ENCODE measurements at places on chromosomes 12 and 14.

DNA sequence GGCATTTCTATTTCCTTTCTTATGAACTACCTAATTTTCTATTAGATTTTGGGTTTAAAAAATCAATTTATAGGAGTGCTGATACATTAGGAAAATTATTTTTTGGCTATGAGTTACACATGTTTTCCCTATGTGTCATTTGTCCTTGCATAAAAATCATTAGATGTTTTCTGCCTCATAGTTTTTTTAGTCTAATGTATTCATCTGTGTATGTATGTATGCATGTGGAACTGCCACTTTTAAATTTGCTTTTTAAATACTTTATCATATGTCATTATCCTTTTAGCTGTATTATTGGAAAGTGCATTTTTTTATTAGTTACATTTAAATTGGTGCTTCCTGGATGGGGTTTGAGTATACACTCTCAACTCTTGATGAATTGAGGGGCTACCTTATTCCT is 78.7 kb upstream of the CEP83 start:
- H3K27ac ChIP-seq, result no peak overlapping the region
- H3K36me3 ChIP-seq, result no peaks in the 10 kb centered on the region
- H3K4me3 ChIP-seq, result no peak overlapping the region
- H3K4me1 ChIP-seq, result peaks cover 7% of the 10 kb centered on the region
- no peak for DNase-seq
- no peaks in the 10 kb centered on the region for H3K27me3 ChIP-seq

- no peaks in the 10 kb centered on the region for H3K27me3 ChIP-seq
- DNase-seq, result no peak
- H3K36me3 ChIP-seq, result no peaks in the 10 kb centered on the region
- no peak overlapping the region for H3K4me3 ChIP-seq
- no peaks in the 10 kb centered on the region for H3K4me1 ChIP-seq
- no peak overlapping the region for H3K27ac ChIP-seq
Observed at GRCh38 chr12:13052421-13052820, 8.2 kb downstream of the FAM234B start.

- no peak for DNase-seq
- no peak overlapping the region for H3K4me3 ChIP-seq
- no peaks in the 10 kb centered on the region for H3K27me3 ChIP-seq
- no peak overlapping the region for H3K27ac ChIP-seq
- no peaks in the 10 kb centered on the region for H3K4me1 ChIP-seq
Observed at GRCh38 chr12:45509187-45509586, 220.3 kb upstream of the ARID2 start.

- H3K27ac ChIP-seq, result no peak overlapping the region
- no peak overlapping the region for H3K4me3 ChIP-seq
- H3K4me1 ChIP-seq, result peaks cover 39% of the 10 kb centered on the region
- no peak for DNase-seq
- H3K27me3 ChIP-seq, result no peaks in the 10 kb centered on the region
Observed at GRCh38 chr12:123069436-123070266, 81.2 kb downstream of the PITPNM2 start.

DNA sequence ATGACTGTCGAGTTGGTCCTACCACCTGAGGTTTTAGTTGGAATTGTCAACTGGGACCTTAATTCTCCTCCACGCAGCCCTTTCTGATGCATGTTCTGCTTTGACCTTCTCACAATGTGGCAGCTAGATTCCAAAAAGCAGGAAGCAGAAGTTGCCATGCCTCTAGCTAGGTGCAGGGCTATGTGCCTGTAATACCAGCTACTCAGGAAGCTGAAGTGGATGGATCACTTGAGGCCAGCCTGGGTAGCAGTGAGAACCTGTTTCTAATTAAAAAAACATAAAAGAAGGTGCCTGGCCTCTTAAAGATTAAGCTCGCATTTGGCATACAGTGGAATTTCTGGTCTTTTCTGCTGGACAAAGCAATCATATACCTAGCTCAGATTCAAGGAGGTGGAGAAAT is 77.1 kb downstream of the FGD4 start:
- no peak overlapping the region for H3K27ac ChIP-seq
- no peak overlapping the region for H3K4me3 ChIP-seq
- H3K4me1 ChIP-seq, result peaks cover 3% of the 10 kb centered on the region
- no peaks in the 10 kb centered on the region for H3K27me3 ChIP-seq
- DNase-seq, result no peak

- DNase-seq, result no peak
- no peak overlapping the region for H3K4me3 ChIP-seq
- peaks cover 7% of the 10 kb centered on the region for H3K4me1 ChIP-seq
- no peak overlapping the region for H3K27ac ChIP-seq
Observed at GRCh38 chr12:72076558-72076915, 137.9 kb downstream of the TPH2 start.
